Uterus (tissue), 4 donors: ENCODE measurements at places on chromosomes 6 and 20. TPM values are rescaled to one million over a fixed set of nuclear protein-coding genes. Genes with fewer than 3 reads are reported as not detected.

Gene COL11A2
- 0.59 TPM for total RNA-seq

Gene PRSS35
- 0.59 TPM for total RNA-seq

Gene IL17F
- not detected for total RNA-seq

DNA sequence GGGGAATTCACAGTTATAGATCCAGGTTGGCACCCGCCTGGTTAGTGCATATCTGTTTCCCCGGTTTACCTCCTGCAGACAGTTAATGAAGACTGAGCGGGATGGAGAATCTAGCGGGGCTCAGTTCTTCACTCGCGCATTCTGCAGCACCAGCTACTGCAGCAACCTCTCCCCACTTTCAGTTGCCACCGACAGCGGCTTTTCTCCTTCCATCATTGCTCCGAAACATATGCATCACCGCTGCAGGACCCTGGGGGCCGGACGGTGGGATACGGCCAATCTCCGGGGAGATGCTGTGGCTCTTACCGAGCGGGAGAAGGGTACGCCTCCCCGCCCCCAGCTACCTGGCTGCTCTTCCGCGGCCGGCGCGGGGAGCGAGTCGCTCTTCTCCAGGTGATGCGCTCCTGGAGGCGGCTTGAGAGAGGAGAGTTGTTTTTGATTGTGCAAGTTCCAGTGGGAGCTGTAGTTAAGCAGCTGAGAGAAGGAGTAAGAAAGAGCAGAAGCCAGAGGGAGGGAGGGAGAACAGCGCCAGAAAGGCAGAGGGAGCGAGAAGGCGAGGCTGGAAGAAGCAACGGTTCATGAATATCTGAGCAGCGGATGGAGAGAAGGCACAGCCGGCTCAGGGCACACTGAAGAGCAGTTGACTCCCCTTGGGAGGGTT, at the start of gene SGK1:
Gene SGK1, minus strand, starts transcription at position 642 of the 661 bp plus-strand sequence. CDS start 652 bp downstream, outside the sequence.
- DNase-seq, result peak; percentile 32

GRCh38 chr6:42118162-42119001, 24.0 kb downstream of the C6orf132 start:
- DNase-seq, result no peak

GRCh38 chr20:58899512-58899911, 47.0 kb downstream of the GNAS start:
- no peak for DNase-seq
